ENCODE measurements at places on chromosomes 13 and 19.

DNA sequence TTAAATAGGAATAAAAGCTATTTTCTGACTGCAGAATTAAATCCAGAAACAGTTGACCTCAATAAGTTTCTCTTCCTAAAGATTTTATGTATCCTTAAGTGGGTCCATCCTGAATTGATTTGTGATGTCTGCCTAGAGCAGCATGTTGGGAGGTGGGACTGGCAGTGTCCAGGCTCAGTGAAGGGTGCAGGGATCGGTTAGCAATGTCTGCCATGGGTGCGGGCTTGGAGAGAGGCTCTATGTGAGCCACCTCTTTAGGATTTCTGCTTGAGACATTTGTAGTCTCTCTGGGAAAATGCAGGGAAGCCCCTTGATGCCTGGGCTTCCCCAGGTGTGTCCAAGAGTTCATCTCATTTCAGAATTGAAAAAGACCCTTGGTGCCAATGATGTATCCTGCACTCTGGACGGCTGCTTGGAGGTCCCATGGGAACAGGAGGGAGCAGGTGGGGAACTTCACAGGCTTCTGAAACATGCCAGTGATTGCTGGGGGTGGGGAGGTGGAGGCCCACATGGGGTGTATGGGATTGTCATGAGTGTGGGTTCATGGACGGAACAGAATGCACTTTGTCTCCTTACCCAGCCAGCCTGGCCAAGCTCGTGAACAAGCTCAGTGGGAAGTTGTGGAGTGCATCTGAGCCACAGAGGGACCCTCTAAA, 6.2 kb upstream of the COLGALT1 start:
- DNase-seq = no peak

GRCh38 chr19:1254081-1254527, 5.7 kb downstream of the MIDN start:
- DNase-seq = no peak

DNA sequence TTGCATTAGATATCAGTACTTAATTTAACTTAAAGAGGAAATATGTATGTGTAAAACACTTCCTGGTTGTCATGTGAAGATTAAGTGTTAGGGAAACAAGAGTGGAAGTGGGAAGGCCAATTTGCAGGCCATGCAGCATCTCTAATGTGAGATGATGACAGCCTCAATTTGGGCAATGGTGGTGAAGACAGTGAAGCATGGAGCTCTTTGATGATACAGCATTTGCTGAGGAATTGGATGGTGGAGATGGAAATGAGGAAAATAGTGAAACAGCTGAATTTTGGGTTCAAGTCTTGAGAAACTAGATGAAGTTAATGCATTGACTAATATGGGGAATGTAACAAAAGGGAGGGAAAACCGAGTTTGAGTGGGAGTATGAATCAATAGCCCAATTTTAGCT, 231.7 kb upstream of the MIR17HG start:
- DNase-seq = no peak

GRCh38 chr13:73913751-73914518, 220.3 kb downstream of the KLF12 start:
- DNase-seq = no peak

DNA sequence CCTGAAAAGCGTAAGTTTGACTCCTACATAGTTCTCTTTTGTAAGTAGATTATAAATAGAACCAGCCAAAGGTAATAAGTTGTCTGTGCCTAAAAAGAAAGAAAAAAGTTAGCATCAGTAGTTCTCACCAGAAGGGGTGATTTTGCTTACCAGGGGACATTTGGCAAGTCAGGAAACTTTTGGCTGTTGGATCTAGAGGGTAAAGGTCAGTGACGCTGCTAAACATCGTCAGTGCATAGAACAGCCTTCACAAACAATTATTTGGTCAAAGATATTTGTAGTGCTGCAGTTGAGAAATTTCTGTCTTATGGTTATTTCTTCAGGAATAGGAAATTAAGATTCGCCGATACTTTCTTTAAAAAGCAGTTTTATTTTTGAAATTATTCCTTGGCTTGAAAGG, 2.0 kb downstream of the USPL1 start:
- DNase-seq = no peak

GRCh38 chr13:113224486-113224885, 15.1 kb downstream of the CUL4A start:
- no peak for DNase-seq

- peak; percentile 82 for DNase-seq
Measured at GRCh38 chr19:7870571-7871436, 3.4 kb downstream of the PRR36 start.

DNA sequence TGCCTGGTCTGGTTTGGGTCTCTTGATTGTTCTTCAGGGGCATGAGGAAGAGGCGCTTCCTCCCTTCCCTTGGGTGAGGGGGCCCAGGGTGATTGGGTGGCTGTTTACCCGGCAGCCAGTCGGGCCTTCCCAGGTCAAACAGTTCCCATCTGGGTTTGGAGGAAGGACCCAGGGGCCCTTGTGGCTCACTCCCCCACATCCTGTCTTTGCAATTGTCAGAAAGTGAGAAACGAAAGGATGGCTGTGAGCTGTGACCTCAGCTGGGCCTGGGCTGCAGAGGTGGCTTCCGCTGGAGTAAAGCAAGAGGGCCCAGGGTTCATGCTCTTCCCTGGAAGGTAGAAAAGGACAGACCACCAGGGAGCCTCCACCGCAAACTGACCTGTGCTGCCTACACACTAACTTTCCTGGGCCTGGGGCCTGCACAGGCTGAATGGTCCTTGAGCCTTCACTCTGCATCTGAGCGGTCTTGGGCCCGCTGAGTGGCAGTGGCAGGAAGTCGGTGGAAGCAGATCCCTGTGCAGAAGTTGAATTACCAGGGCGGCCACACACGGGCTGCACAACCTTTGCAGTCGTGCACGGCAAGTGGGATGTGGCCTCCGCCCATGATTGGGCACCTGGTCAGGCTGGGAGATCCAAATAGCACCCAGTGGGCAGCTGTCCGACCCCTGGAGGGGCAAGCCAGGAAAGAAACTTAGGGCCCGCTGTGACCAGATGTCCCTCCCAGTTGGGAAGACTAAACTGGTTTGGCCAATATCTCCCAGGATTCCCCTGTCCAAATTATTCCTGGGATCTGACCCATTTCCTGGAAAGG, 5.3 kb upstream of the CD79A start:
- DNase-seq = peak; percentile 88
